ENCODE measurements at places on chromosomes 5 and 9.

- DNase-seq, result no peak
Measured at GRCh38 chr5:68521776-68522175, 306.2 kb downstream of the PIK3R1 start.

GRCh38 chr5:177440211-177440989 is 6.2 kb upstream of the PRR7 start:
- no peak for DNase-seq

DNA sequence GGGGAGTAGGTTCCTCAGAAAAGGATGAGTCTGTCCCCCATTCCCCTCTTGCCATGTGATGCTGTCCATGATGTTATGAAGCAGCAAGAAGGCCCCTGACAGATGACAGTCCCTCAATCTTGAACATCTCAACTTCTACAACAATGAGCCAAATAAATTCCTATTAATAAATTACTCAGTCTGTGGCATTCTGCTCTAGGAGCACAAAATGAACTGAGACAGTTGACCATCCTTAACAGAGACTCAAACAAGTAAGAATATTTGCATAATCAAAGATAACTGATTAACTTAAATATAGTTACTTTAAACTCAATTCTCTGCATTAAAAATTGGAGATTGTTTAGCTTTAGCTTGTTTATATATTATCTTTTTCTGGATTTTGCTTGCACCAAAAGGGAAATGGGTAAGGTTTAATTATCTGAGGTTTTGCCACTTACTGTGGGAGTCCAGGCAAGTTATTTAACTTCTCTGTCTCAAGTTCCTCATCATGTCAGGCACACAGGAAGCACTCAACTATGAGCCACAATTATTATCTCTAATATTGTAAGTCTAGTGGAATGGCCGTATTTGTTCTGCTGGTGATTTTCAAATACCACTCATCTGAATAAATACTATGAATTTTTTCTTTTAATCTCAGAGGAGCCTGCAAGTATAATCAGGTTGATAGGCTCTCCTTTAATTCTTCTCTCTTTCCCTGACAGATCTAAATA is 162.9 kb downstream of the TSSK1B start:
- DNase-seq, result no peak

GRCh38 chr9:75824816-75825568 is 65.5 kb upstream of the PCSK5 start:
- no peak for DNase-seq

DNA sequence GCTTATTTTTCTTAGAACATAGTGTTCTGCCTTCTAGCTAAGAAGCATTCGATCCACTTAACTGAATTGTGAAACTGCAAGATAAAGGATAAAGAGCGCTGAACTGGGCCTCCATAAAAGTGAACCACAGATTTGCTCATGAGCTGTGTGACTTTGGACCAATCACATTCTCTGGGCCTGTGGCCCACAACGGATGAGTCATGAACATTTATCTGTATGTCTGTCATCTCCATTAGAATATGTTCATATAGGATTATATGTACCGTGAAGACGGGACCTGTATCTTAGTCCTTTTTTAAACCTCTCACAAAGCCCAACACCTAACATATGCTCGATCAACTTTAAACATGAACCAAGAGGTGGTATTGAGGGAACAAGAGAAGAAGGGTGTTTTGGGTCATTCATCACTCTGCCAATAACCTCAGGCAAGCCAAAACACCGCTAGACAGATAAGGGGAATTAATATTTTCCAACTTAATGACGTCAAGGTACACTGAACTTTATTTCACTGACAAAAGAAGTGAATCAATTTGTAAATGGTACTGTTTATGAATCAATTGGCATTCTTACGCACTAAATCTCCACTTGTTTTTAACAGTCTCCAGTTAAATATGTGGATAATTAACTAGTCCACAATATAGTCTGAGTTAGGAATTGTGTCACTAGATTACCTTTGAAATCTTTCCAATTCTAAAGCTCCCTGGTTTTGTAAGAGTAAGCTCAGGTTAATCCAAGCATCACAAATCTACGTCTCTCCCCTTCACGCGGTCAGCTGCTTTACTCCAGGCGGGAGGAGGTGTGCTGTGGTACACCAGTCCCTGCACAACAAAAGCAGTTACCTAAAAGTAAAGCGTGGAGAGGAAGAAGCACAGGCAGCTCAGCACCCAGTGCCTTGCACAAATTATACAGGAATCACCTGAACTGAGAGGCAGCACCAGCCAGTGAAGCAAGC is 1.6 kb downstream of the TMEM245 start:
- DNase-seq, result no peak
